ENCODE measurements at places on chromosomes 4 and X.

DNA sequence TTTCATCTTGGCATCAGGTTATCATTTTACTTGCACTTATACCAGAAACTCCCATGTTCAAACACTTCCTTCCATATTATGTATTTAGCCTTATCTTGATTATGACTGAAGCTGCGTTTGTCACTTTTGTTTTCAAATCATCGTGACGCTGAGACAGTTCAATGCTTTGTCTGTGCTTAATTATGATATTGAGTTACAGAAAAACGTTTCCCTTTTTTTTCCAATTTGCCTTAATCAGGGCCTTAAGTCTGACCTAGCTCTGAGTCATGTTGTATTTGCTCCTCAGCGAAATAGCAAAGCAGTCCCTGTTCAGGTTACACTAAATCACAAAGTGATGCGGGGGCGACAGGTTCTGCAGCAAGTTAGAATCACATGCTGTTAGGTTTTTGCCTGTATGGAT, 254.7 kb downstream of the AFF2 start:
- no peak for DNase-seq

- DNase-seq, result no peak
Observed at GRCh38 chr4:41844327-41844726, 90.9 kb upstream of the TMEM33 start.

GRCh38 chr4:32745351-32745750, 2025.2 kb downstream of the PCDH7 start:
- DNase-seq, result no peak

GRCh38 chrX:147962476-147962875, 18.7 kb upstream of the FMR1NB start:
- no peak for DNase-seq

DNA sequence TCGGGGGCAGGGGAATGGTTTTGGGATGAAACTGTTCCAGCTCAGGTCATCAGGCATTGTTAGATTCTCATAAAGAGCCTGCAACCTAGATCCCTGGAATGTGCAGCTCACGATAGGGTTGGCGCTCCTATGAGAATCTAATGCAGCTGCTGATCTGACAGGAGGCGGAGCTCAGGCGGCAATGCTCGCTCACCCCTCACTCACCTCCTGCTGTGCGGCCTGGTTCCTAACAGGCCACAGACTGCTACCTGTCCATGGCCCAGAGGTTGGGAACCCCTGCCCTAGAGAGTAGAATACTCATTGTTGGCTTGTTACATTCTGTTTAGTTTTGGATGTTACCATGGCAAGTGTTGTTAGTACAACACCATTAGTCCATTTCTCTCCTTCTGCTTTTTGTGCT, 40.8 kb upstream of the STX18 start:
- no peak for DNase-seq

GRCh38 chrX:20361890-20362262, 95.2 kb upstream of the RPS6KA3 start:
- DNase-seq, result no peak

DNA sequence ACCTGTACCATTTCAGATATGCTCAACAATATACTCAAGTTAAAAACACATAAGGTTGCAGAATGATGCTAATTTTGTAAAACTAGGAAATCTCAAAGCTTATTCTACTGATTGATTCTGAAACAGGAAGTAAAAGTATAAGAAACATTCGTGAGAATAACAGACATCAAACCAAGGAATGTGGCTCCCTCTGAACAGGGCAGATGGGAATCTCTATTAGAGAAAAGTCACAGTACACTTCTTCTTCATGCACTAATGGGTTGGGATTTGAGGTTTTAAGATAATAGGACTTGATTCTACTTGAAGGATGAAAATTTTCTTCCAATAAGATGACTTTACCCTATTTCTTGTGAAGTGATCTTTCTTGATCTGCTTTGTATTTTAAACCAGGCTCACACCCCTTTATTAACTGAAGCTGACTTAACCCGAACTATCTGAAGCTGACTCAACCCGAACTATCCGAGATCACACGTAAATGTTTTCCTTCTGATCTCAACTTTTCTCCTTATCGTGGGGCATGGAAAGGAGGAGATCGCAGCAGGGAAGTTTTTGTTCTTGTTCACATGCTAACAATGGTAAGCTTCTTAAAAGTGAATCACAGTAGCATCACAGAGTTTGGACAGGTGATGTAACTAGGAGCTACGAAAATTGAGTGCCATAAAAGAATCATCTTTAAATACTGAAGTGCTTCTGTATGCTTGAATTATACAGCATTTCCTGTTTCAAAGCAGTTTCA, 363.1 kb upstream of the ZFP42 start:
- DNase-seq, result no peak

DNA sequence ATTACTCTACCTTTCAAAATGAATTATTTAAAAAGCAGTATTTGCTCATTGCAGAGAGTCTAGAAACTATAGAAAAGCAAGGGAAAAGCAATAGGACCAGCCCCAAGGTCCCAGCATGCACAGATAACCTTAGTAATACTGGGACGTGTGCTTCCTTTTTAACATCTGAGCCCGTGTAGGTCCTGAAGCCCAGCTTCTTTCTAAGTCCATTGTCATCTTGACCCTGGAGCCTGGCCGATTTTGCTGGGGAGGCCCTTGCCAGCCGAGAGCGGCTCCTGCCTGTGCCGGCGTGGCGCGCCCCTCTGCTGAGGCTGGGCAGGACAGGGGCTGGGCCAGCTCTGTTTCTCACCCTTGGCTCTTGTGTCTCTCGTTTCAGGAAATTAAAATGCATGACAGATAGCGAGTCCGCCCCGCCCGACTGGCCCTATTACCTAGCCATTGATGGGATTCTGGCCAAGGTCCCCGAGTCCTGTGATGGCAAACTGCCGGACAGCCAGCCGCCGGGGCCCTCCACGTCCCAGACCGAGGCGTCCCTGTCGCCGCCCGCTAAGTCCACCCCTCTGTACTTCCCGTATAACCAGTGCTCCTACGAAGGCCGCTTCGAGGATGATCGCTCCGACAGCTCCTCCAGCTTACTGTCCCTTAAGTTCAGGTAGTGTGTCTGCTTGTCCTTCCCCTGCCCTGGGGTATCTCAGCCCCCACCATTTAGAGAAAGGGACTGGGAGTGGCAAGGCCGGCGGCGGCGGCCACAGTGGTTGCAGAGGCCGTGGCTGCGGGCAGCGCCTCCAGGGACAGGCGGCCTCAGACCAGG, 4.1 kb downstream of the MSANTD1 start:
- no peak for DNase-seq

- DNase-seq, result no peak
Observed at GRCh38 chr4:3683077-3683743, 83.0 kb upstream of the ADRA2C start.

DNA sequence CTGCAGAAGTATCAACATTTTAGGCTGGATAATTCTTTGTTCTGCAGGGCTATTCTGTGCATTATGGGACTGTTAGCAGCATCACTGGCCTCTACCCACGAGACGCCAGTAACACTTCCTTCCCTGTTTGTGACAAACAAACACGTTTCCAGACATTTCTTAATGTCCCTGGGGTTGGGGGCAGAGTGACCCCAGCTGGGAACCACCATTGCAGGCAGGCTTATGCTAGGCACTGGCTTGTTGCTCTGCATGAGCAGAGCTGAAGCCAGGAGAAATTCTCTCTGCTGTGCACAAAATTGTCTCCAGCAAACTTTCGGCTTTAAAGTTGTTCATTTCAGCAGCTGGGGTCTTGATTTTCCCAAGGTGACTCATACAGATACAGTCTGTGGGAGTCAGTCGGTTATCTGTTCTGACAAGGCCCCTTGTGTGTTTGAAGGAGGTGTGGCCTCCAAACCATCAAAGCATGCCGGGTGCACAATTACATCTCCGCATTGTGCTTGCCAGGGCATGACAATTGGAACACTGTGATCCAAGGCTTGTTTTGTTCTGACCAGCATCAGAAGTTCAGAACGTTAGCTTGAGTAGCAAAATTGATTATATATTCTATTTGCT, 156.4 kb upstream of the BOD1L1 start:
- no peak for DNase-seq

GRCh38 chr4:134018846-134019245, 182.7 kb downstream of the PABPC4L start:
- DNase-seq, result no peak

- no peak for DNase-seq
Observed at GRCh38 chr4:63841266-63841665, 568.0 kb downstream of the TECRL start.

DNA sequence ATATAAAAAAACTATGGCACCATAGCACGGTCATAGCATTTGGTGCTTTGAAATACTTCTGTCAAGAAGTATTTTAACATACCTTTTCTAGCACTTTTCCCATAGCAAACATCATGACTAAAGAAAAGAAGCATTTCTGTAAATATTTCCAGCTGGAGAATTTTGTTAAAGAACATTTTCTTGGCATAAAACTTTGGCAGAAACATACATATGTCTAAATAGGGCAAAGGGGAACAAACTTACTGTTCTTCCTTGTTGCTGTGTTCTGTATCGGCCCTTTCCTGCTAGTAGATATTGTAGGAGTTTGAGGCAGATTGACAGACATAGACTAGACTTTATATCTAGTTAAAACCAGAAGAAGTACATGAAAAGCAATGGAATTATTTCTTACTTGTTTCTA, 2368.5 kb downstream of the PCDH7 start:
- no peak for DNase-seq

- DNase-seq, result no peak
Observed at GRCh38 chr4:8303485-8304281, 34.1 kb downstream of the HTRA3 start.

GRCh38 chrX:120419463-120419862, 49.6 kb downstream of the LAMP2 start:
- no peak for DNase-seq

- DNase-seq, result no peak
Observed at GRCh38 chr4:156362581-156362980, 408.9 kb upstream of the CTSO start.

GRCh38 chr4:176034499-176034898, 31.1 kb upstream of the WDR17 start:
- peak; percentile 0 for DNase-seq

DNA sequence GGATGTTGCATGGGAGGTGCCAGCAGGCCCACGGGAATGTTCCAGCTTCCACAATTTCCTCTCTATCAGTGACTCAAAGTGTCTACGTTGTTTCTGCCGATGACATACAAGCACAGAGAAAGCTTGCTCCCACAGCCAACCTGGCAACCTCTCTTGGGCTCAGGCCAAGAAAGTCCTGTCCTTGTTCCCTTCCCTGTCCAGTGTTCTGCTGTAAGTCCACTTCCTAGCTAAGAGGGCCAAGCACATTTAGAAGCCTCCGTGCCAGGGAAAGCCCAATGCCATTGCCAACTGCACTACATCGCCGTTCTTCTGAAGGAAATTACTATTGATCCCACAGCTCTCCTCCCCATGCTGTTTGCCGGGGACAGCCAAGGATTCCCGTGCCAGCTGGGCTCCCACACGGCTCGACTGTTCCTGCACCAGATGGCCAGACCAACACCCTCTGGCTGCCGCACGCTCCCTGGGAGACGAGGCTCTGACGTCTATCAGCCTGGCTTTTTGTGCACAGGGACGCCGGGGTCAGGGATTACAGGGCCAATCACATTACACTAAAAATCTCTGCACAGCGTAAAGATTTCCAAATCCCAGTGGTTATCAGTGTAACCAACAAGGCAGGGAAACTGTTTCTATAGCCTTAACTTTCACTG, 284.0 kb downstream of the BCOR start:
- DNase-seq, result no peak

DNA sequence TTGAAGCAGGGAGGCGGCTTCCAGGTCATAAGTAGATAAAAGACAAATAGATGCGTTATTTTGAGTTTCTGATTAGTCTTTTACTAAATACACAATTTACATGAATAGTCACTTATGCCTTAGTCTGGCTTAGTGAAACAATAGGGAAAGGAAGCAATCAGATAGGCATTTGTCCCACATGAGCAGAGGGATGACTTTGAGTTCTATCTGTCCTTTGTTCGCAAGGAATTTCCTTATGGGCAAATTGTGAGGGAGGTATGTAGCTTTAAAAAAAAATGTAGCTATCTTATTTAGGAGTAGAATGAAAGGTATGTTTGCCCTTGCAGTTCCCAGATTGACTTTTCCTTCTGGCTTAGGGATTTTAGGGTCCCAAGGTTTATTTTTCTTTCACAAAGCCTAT, 26.3 kb upstream of the ADH1C start:
- no peak for DNase-seq

Data from stimulated activated naive CD4-positive, alpha-beta T cell (primary cell).